A549 treated with Mapracorat at 1 μM for 4 hours (cell line): ENCODE measurements at places on chromosomes 5 and 9. TPM values are rescaled to one million over a fixed set of nuclear protein-coding genes. Genes with fewer than 3 reads are reported as not detected.

BRD9 gene
- 36.9 to 42.0 TPM (median 40.6 TPM) in 5 replicates for total RNA-seq

FSTL4 gene
- 3.3 to 5.3 TPM (median 3.8 TPM) in 5 replicates for total RNA-seq

BTNL8 gene
- total RNA-seq = not detected in 5 replicates

KIF4B gene
- 0.02 TPM in 1 of 5 replicates, not detected in the others for total RNA-seq

ADAMTS2 gene
- 0.08 to 0.15 TPM (median 0.10 TPM) in 4 of 5 replicates, not detected in the other for total RNA-seq

STPG3 gene
- total RNA-seq = not detected in 5 replicates

PCDHB9 gene
- total RNA-seq = 0.03 to 0.26 TPM (median 0.05 TPM) in 3 of 5 replicates, not detected in the others

PDLIM4 gene
- total RNA-seq = 0.27 to 1.1 TPM (median 0.64 TPM) in 5 replicates

PCA3 gene
- total RNA-seq = not detected in 5 replicates

BTNL3 gene
- not detected in 5 replicates for total RNA-seq

SPRY4 gene
- 7.6 to 9.5 TPM (median 8.4 TPM) in 5 replicates for total RNA-seq

SPIN1 gene
- 34.3 to 40.3 TPM (median 39.1 TPM) in 5 replicates for total RNA-seq

PDGFRB gene
- 0.16 to 0.56 TPM (median 0.22 TPM) in 5 replicates for total RNA-seq

PCDHB5 gene
- 1.2 to 1.6 TPM (median 1.3 TPM) in 5 replicates for total RNA-seq

BTNL9 gene
- total RNA-seq = 0.56 to 1.2 TPM (median 0.95 TPM) in 5 replicates

PRRT1B gene
- 0.20 to 0.60 TPM (median 0.35 TPM) in 5 replicates for total RNA-seq

ZNF608 gene
- total RNA-seq = 0.48 to 1.0 TPM (median 0.91 TPM) in 5 replicates

SGTB gene
- 5.3 to 9.9 TPM (median 7.6 TPM) in 5 replicates for total RNA-seq

SPAG8 gene
- total RNA-seq = 0.34 to 0.74 TPM (median 0.56 TPM) in 5 replicates

STC2 gene
- 35.0 to 46.9 TPM (median 41.3 TPM) in 5 replicates for total RNA-seq

TMC1 gene
- total RNA-seq = 0.03 to 0.10 TPM in 2 of 5 replicates, not detected in the others

TMOD1 gene
- total RNA-seq = 1.7 to 2.1 TPM (median 2.0 TPM) in 5 replicates

TMEM245 gene
- total RNA-seq = 38.7 to 57.8 TPM (median 52.1 TPM) in 5 replicates

CDO1 gene
- not detected in 5 replicates for total RNA-seq

ZNF366 gene
- total RNA-seq = not detected in 5 replicates

NSD1 gene
- total RNA-seq = 17.1 to 22.0 TPM (median 21.2 TPM) in 5 replicates

BASP1 gene
- 202 to 264 TPM (median 258 TPM) in 5 replicates for total RNA-seq

PCDHA1 gene
- 0.06 to 0.23 TPM (median 0.14 TPM) in 5 replicates for total RNA-seq
